ENCODE measurements at places on chromosomes 11 and 22.

DNA sequence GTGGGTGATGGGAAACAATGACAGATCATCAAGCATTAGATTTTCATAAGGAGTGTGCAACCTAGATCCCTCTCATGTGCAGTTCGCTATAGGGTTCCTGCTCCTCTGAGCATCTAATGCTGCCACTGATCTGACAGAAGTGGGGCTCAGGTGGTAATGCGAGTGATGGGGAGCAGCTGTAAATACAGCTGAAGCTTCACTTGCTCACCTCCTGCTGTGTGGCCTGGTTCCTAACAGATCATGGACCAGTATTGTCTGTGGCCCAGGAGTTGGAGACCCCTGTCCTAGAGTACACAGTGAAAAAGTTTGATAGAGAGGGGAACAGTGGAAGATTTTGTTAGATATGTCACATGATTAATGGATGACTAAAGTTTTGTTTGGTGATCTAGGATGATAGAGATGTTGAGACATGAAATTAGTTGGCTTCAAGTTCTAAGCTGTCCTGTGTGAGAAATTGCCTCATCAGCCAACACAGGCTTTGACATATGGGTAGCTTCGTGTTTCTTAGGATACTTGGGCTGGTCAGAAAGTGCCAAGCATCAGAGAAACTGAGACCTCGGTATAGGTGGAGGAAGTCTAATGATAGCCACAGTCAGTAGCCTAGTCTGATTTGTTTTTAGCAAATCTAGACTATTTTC lies 47.4 kb downstream of the ARHGEF12 start:
- peak; percentile 20 for DNase-seq

GRCh38 chr22:42199025-42199424 lies 68.4 kb upstream of the CYP2D6 start:
- DNase-seq = no peak

DNA sequence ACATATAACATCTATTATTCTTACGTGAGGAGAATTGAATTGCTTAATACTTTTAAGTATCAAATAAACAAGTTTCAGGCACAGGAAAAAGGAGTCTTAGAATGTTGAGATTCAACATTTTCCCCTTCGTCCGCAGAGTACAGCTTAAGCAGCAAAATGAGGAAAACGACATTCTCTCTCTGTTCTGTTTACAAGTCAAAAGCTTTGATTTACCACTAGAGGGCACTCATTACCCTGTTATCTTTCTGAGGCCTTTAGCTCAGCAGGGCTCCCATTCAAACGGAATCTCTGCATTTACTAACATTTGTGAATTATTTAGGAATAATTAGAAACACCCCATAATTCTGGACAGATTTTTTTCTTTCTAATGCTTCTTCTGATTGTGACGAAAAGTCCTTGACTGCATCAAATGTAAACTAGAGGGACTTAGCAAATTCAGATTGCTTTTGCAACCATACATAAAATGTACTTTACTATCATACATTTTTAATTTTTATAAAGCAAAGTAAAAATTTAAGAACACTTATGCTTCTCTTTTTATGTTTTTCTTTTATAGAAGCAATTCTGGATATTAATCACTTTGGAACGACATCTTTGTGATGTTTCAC lies 75.0 kb downstream of the JRKL start:
- peak; percentile 88 for DNase-seq

DNA sequence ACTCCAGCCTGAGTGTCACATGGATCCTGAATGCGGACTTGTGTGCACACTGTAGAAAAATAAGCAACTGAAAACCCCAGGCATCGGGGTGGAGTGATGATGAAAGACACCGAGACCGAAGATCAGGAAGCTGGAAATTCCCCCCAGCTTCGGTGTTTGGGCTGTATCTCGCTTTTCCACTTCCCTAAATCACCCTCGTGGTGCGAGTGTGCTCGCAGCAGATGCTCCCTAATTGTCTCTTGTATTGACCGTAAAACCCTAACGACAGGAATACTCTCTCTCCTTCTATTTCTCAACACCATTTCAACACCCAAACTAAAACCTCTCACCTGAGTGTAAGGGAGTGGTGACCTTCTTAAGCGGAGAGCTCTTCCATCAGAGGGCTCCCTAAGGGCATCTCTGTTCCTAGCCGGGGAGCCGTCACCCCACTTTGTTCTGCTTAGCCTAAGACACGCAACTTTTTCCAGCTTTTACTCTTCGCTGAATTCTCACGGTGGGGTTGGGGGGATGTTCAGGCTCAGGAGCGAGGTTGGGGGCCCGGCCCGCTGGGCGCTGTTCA lies 635 bp upstream of the GRK3 start:
- peak; percentile 17 for DNase-seq

DNA sequence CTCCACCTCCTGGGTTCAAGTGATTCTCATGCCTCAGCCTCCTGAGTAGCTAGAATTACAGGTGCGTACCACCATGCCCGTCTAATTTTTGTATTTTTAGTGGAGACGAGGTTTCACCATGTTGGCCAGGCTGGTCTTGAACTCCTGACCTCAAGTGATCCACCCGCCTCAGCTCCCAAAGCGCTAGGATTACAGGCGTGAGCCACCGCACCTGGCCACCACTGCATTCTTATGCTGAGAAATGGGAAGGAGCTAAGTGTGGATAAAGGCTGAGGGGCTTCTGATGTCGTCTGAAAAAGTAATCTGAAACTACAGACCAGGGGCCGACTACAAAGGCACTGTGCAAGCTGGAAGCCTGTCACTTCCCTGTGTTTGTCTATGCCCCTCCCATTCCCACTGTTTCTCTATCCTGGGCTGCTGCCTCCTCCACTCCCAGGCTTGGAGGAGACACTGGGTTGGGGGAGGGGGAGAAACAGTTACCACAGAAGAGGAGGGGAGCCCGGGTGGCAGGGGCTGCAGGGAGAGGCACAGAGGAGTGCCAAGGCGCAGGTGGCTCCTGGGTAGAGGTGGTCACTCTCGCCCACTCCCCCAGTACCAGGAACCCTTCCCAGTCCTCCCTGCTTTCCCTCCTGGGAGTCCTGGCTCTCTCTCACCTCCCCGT lies 2.9 kb upstream of the MTA2 start:
- DNase-seq = no peak

GRCh38 chr11:130427581-130428315 lies 661 bp downstream of the ADAMTS8 start:
- DNase-seq = peak; percentile 25

- peak; percentile 35 for DNase-seq
Observed at GRCh38 chr11:119758291-119758690, 29.3 kb upstream of the NECTIN1 start.

GRCh38 chr11:28547321-28547741 lies 439.1 kb downstream of the METTL15 start:
- DNase-seq = no peak

- DNase-seq = peak; percentile 66
Observed at GRCh38 chr11:46504817-46505613, 88.8 kb downstream of the AMBRA1 start.

DNA sequence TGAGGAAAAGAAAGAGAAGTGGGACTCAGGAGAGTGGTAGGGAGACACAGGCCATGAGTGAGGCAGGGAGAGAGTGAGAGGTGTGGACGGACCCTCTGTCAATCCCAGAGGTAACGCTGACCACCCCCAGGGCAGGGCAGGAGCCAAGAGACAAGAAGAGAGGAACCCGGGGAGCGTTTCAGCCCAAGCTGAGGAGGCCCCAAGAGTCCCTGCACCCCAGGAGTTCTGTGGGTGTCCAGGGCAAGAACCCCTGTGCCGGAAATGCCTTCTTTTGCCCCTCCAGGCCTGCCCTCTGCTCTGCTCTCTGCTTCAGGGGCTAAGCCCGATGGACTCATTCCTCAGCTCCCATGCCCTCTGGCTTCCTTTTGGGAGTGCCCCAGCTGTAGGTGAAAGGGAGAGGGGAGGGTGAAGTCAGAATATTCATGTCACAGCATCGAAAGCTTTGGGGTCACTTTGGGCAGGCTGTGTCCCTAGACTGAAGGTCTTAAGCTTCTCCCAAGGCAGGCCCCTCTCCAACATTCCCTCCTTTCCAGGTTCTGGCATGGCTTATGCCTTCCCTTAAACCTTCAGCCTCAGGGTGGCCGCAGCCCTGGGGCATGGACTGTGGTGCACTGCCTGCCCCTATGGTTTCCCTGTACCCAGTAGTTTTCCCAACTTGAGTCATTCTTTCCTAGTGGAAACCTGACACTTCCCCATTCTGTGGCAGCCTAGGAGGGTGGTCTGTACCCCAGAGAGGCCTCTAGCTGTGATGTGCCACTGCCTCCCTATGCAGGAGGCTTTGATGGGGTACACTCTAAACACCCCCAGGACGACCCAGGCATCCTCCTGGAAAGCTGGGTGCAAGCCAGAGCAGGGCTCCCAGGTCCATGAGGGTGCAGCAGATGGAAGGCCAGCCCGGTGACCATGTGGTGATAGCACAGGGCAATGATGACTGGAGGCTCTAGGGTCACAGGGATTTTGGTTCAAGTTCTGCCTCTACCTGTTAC lies 27.1 kb downstream of the MYEOV start:
- DNase-seq = peak; percentile 70

DNA sequence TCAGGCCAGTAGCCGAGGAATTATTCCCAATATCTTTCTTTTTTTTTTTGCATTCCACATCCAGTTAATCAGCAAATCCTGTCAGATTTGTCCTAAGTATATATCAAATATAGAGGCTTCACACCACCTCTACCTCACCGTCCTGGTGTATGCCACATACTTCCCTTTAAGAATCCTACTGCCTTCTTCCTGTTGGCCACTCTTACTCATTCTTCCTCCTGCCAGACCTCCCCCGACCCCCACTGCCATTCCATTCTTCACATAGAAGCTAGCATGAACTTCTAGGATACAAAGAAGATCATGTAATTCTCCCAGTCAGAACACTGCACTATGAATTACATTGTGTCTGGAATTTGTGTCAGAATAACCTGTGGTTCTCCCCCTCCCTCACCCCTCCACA lies 89.5 kb downstream of the TRIM44 start:
- DNase-seq = peak; percentile 34

- DNase-seq = peak; percentile 91
Observed at GRCh38 chr11:124837491-124837856, 27.8 kb upstream of the ROBO3 start.

GRCh38 chr11:75548595-75549272 lies 13.3 kb upstream of the SERPINH1 start:
- no peak for DNase-seq

GRCh38 chr22:46551321-46551720 lies 13.9 kb upstream of the CELSR1 start:
- DNase-seq = no peak

DNA sequence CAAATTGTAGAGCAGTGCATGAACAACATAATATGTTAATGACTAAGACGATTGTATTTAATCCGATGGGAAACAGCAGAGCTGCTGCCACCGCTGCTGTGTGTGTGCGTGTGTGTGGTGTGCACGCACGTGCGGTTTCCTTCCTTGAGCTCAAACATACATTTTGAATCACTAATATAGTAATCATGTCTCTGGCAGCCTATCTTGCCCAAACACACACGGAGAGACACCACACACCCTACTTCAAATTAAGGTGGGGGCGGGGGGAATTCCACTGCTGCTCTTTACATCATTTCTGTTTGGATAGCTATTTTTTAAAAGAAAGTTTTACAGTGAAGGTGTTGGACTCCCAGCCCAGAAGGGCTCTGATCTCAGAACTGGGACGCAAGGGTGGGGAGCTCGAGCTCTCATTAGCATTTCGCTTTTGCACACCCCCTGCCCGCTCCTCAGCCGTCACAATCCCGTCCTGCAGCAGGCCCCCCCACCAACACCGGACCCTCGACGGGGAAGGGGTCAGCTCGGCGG lies 651 bp upstream of the FAM83F start:
- DNase-seq = no peak

DNA sequence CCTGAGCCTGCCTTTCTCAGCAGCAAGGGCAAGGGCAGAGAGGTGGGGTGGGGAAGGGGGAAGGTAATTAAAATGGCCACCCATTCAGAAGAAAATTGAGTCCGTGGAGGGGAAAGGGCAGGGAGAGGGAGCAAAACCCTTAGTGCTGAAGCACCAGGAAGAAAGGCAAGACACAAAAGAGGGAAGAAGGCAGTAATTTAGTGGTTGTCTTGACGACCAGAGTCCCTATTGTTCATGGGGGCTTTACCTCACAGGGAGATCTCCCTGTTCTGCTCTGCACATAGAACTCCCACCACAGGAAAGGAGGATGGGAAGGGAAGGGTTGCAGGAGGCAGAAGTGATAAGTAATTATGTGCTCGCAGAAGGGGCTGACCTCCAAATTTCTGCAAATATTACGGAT lies 23.4 kb downstream of the SNX19 start:
- DNase-seq = no peak

- DNase-seq = peak; percentile 73
Observed at GRCh38 chr11:10181811-10182210, 112.2 kb downstream of the SBF2 start.

GRCh38 chr11:581752-582151 lies 5.5 kb downstream of the PHRF1 start:
- DNase-seq = no peak

DNA sequence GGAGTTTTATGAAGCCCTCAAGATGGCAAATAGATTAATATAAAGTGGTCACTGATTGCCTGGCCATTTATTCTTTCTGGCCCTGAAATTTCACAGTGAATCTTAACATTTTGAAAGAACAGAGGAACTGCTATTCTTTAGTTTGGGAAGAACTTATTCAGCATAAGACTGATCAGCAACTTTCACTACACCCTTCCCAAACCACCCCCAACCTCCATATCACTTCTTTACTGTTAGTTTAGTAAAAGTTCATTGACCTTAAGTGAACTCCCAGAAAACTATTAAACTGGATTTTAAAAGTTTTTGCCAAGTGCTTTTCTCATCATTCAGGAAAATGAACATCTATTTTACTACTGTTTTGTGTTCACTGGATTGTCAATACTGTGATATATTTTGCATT lies 77.4 kb downstream of the NARS2 start:
- DNase-seq = no peak

DNA sequence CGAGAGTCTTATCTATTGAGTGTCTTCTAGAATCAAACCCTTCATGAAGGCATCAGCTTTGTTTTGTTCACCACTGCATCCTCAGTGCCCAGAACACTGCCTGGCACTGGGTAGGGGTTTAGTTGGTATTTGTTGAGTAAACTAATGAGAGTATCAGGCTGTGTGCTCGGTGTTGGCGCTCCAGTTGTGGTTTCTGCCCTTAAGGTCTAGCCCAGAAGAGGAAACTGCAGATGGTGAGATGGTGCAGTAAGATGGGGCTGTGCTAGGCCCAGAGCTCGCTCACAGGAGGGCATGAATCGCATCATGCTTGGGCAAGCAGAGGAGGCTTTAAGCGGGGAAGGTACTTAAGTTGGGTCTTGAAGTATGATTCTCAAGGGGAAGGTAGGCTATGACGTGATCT lies 97.2 kb downstream of the FBXO7 start:
- no peak for DNase-seq

GRCh38 chr11:102757823-102758549 lies 22.4 kb downstream of the MMP10 start:
- DNase-seq = peak; percentile 79
